ENCODE measurements at places on chromosomes 7 and 10.

- DNase-seq = no peak
Measured at GRCh38 chr7:137388916-137389315, 45.4 kb upstream of the PTN start.

GRCh38 chr10:79152423-79152817, 83.7 kb downstream of the ZMIZ1 start:
- DNase-seq = no peak

GRCh38 chr10:124223711-124224085, 130.3 kb upstream of the CHST15 start:
- no peak for DNase-seq

GRCh38 chr10:124998624-124999291, 56.8 kb downstream of the ZRANB1 start:
- DNase-seq = no peak

DNA sequence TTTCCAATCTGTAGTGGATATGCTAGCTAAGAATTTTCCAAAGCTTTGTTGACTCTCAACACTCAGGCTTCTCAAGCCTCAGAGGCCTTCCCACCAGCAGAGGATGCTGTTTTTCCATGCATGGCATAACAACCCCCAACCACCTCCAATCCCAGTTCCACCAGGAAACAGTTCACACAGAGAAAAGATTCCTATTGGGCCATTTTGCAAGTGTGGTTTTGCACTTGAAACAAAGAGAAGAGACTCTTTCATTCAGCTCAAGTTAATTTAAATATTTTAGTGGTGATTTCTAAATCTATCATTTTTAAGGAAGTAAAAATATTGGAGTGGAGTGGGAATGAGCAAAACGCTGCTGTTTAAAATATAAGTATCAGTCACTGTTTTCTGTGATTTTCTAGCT, 105.6 kb upstream of the COL1A2 start:
- DNase-seq = peak; percentile 73

- DNase-seq = no peak
Measured at GRCh38 chr7:136502162-136502561, 366.3 kb upstream of the CHRM2 start.

DNA sequence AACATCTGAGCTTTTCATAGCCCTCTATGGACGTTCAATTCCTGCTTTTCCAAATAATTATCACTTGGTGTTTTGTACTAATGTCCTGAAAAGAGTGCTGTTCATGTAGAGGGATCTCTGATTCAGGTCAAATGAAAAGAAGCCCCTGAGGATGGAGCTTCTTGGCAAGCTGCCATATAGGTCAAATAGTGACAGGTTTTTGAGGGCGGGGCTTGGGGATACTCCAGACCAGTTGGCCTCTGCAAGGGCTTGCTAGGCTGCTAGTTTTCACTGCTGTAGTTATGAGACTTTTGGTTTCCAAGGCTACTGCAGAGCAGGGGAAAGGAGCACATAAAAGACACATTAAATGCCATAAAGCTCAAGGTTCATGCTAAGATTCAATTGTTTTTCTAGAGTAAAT, 257.2 kb upstream of the CACNA2D1 start:
- no peak for DNase-seq

DNA sequence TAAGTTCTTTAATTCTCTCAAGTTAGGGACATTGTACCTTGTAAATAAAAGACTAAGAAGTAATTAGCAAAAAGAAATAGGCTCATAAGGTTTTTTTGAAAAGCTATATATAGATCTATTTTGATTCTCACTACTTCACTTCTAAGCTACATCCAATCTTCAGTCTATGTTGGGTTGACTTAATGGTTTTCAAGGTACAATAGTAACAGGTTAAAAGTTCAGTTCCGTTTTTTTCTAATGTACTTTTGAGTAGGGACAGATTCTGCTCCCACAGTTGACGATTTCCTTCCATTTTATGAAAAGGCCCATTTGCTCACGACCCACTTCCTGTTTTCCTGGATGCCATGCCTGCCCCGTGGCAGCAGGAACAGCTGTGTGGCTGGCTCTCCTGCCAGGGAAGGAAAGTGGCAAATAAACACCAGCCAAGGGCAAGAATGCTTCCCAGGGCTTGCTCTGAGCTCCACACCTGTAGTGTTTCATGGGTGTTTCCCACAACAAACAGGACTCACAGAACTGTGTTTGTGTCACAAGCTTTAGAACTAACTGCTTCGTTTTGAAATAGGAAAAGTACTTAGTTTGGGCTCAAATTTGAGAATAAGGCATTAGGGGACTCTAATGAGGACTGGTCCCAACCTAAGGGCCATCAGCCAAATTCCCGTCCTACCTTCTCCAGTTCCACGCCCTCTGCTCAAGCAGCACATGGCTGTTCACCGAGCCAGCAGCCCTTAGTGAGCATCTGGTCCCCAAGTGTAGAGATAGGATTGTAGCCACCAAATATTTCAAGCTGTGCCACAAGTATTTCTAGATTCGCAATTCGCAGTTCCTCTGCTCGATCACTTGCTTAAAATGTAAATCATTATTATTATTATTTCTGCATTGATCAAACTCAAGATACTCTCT, 240.7 kb downstream of the COBL start:
- DNase-seq = no peak

DNA sequence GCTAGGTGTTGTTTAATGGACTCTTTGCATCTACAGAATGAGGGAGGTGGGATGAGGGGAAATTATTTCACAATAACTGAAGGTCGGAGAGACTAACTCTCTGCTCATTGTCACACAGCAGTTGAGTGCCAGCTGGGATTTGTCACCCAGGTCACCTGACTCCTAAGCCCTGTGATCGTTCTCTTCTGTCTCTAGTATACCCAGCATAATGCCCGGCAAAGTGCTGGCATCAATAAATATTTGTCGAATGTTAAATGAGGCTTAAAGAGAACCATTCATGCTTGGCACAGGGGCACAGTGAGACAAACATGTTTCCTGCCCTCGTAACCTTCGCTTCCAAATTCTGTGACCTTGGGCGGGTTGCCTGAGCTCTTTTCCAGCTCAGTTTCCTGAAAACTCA, 70.8 kb downstream of the TCF7L2 start:
- no peak for DNase-seq

GRCh38 chr7:134515569-134516468, 11.5 kb upstream of the AKR1B10 start:
- peak; percentile 49 for DNase-seq

GRCh38 chr7:26645121-26645520, 219.3 kb downstream of the SKAP2 start:
- DNase-seq = no peak

- no peak for DNase-seq
Measured at GRCh38 chr7:19113855-19114550, 3.4 kb downstream of the TWIST1 start.

GRCh38 chr10:86413046-86413728, 46.6 kb upstream of the GRID1 start:
- no peak for DNase-seq

DNA sequence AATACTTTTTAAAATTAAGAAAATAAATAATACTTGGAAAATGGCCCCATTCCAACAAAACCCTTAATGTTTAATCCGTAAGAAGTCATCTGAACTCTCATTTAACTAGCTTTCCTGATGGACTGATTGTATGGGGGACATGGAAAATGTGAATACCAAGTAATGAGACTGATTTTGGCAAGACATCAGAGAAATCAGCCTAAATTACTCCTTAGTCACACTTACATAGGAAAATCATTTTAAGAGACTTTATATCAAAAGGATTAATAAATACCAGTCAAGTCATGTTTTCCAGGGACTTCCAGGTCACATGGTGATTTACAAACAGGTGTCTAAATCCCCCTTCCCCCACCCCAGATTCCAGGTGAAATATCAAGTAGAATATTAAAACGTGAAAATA, 58.2 kb downstream of the GRM8 start:
- DNase-seq = no peak

GRCh38 chr7:156903232-156903909, 10.4 kb upstream of the LMBR1 start:
- DNase-seq = peak; percentile 4

DNA sequence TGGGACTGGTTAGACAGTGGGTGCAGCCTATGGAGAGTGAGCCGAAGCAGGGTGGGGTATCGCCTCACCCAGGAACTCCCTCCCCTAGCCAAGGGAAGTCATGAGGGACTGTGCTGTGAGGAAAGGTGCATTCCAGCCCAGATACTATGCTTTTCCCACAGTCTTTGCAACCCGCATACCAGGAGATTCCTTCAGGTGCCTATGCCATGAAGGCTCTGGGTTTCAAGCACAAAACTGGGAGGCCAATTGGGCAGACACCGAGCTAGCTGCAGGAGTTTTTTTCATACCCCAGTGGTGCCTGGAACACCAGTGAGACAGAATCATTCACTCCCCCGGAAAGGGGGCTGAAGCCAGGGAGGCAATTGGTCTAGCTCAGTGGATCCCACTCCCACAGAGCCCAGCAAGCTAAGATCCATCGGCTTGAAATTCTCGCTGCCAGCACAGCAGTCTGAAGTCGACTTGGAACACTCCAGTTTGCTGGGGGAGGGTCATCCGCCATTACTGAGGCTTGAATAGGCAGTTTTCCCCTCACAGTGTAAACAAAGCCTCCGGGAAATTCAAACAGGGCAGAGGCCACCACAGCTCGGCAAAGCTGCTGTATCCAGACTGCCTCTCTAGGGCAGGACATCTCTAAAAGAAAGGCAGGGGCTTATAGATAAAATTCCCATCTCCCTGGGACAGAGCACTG, 141.4 kb downstream of the TFEC start:
- DNase-seq = no peak

GRCh38 chr10:70812814-70813213, 2.9 kb upstream of the SGPL1 start:
- no peak for DNase-seq

GRCh38 chr7:23135755-23136154, 30.2 kb downstream of the KLHL7 start:
- no peak for DNase-seq

GRCh38 chr10:11901833-11902475, 78.8 kb downstream of the PROSER2 start:
- no peak for DNase-seq

DNA sequence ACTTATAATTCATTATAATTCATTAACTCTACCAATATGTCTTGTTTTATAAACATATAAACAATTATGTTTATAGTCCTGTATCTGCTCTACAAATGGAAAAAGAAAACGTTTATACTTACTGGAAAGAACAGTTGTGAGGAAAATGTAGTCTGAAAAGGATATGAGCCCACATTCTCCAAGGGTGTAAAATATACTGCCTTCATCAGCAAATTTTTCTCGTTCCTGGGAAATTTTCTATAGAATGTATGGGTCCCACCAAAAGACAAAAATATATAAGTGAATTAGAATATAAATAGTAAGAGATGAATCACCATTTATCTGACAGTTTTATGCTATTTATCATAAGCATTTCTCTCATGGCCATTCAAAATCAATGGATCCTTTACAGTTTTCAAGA, 117.8 kb downstream of the MICU1 start:
- no peak for DNase-seq

- no peak for DNase-seq
Measured at GRCh38 chr7:142039231-142039630, 43.6 kb downstream of the MGAM start.

GRCh38 chr10:18664841-18665478, 5.7 kb downstream of the ARL5B start:
- no peak for DNase-seq

DNA sequence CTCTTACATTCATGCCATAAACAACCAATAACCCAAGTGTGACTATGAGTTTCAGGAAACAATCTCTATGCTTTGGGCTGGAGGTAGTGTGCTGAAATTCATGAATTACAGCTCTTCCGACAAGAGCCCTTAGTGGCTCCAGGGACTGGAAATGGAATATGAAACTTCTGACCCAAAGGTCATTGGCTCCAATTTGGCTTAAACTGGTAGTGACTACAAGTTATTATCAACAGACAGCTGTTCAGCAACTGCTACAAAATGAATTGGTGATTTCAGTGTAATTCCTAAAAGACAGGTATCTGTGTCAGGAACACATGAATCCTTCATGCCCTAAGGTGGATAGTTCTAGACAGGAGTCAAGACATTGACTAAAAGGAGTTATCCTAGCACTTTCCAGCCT, 745.4 kb downstream of the PHTF2 start:
- no peak for DNase-seq

DNA sequence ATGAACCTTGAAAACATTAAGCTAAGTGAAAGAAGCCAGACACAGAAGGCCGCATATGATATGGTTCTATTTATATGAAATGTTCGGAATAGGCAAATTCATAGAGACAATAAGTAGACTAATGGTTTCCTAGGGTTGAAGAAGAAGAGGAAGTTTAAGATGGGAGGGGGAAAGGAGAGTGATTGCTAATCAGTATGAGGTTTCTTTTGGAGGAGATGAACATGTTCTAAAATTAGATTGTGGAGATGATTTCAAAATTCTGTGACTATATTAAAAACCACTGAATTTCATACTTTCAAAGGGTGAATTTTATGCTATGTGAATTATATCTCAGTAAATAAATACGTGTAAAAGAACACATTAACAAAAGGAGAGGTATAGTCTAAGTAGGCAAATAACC, 176.4 kb upstream of the HPS1 start:
- DNase-seq = no peak

- DNase-seq = no peak
Measured at GRCh38 chr10:99659868-99660366, 608 bp downstream of the ENTPD7 start.

- DNase-seq = peak; percentile 72
Measured at GRCh38 chr7:38318803-38319416, 45.5 kb upstream of the TARP start.

GRCh38 chr7:33789871-33790630, 115.3 kb upstream of the BMPER start:
- DNase-seq = no peak

GRCh38 chr10:4686644-4686996, 139.4 kb upstream of the AKR1E2 start:
- DNase-seq = no peak

DNA sequence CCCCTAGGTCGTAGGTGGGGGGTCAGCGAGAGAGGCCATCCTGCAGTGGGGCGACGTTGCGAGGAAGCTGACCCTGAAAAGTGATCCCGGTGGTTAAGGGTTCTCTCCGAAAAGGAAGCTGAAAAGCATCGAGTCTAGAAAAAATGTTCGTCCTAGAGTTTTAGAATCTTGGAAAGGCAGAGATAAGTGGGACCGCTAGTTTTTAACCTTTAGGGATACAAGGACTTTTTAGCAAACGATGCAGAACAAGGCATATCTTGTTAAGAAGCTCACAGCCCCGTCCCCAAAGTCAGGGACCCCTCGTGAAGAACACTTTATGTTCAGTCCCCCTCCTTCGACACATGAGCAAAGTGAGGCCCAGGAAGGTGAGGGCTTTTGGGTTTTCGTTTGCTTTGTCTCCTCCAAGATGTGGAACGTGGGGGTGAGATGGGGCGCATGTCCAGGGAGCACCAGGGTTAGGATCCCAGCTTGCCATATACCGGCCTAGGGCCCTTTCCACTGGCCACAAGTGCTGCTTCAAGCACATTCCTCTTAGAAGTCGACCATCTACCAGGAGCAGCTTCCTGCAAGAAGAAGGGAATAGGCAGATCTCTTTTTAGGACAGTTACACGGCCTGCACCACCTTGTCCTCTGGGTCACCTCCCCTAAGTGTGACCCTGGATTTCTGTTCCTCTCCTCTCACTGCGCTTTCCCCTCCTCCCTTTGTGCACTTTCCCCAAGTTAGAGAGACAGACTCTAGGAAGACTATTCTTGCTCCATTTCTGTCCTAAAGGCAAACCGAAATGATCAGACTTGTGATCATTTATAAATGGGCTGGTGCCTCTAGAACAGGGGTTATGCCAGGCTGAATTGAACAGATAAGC, 969 bp downstream of the SLC35G1 start:
- peak; percentile 18 for DNase-seq

Data from D341Med (cell line).